Activated T-cell treated with anti-CD3 and anti-CD28 coated beads, Interleukin-2, amount 50 U/mL, for 24 hours (primary cell): ENCODE measurements at places on chromosomes 2 and 18.

GRCh38 chr2:81858998-81859397 lies 1554.4 kb upstream of the LRRTM1 start:
- DNase-seq: no peak

DNA sequence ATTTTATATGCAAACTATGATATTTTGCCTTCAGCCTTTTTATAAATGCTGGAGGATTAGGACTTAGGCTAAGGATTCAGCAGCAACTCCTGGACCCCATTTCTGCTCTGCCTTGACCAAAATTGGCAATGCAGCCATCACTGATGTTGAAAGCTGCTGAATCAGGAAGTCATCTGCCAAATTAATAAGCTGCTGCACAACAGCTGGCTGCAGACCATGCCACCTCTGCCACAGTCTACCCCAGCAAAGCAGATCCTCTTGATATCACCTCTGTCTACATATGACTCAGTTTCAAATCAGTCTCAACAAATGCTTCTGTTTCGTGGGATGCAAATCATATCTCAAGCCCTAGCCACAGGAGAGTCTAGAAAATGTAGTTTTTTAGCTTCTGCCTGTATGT lies 7.1 kb upstream of the SOS1 start:
- DNase-seq: peak; percentile 45

DNA sequence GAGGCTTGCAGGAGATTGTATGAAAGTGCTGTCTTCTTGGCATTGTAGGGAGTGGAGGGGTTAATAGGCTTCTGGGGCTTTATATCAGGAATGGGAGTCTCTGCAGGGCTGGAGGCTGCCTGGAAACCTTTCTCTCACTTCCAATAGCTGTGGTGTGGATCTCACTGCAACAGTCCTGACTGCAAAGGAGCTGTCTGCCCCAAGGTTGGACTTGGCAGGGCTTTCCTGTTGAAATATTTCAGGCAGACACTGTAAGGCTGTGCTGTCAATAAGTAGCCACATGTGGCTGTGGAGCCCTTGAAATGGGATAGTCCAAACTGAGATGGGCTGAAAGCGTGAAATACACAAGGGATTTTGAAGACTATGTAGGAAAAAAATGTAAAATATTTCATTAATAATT lies 399.1 kb upstream of the SPRED2 start:
- no peak for DNase-seq

DNA sequence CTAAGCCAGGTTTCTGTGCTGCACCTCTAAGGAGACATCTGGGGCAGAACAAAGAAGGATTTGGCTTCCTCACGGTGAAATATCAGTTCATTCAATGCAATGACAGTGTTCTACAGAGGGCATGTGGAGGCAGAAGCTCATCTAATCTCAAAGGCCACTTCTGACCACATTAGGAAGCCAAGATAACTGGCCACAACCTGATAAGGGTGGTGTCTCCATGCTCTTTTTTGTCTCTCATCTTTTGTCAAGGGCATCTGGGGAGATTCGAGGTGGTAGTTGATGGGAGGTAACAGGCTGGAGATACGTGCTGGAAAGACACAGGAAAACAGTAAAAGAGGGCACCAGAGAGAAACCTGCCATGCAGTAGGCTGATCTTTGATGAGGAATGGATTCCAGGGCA lies 303.9 kb downstream of the LRATD1 start:
- no peak for DNase-seq

- no peak for DNase-seq
Measured at GRCh38 chr18:71321319-71321718, 1032.5 kb downstream of the SOCS6 start.

DNA sequence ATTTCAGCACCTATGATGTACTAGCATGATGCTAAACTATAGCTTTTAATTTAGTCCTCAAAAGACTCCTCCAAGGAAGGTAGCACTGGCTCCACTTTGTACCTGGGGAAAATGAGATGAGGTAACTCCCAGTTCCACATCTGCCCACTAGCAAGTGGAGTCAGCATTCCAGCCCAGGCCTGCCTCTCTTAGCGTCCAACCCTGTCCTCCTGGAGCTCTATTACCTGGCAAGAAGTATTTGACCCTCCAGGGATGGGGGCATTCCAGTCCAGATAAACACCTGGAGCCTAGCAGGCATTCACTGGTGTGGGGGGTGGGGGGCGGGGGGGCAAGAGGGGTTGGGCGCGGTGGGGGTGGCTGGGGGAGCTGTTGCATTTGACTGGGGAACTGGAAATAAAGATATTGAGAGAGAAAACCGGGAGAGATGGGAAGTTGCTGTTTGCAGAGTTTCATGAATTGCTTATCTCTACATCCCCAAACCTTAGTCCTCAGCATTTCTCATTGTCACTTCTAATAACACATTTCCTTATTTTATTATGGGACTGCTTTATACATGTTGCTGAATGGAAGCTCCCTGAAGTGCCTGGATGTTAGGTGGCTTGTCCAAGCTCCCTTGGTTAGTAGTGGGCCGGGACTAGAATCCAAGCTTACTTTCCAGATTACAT lies 22.0 kb upstream of the FZD5 start:
- no peak for DNase-seq

DNA sequence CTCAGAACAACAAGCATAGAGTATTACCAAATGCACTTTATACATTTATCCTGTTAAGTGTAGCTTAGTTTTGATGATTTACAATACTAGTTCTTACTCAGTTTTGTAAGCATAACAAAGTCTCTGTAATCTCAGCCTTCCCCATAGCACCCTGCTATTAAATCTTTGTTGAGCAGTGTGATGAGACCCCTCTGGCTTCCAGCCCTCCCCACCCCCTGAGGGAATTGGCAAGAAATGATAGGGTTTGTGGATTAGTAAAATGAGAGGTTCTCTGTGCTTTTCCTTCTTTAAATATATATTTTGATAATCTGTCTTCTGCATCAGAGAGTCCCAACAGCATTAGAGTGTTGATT lies 37.2 kb downstream of the ZNF521 start:
- no peak for DNase-seq

GRCh38 chr2:20877960-20878359 lies 55.1 kb upstream of the LDAH start:
- no peak for DNase-seq

- no peak for DNase-seq
Measured at GRCh38 chr2:192932376-192932775, 737.6 kb upstream of the TMEFF2 start.

- no peak for DNase-seq
Measured at GRCh38 chr2:98006378-98006777, 10.6 kb upstream of the TMEM131 start.

DNA sequence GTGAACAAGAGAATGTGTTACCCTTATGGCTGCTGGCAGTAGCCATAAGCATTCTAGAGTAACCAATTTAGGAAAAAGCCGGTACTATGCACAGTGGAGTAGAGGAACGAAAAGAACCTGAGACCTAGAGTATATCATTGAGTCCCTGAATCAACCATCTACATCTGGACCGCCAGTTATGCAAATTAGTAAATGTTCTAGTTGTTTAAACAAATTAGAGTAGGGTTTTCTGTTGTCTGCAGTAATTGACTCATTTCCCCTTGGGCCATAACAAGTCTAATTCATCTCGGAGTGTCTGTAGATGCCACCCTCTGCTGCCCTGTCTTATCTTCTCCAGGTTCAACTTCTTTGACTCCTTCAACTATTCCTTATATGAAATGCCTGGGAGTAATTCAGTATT lies 60.1 kb upstream of the CAPN13 start:
- DNase-seq: no peak

DNA sequence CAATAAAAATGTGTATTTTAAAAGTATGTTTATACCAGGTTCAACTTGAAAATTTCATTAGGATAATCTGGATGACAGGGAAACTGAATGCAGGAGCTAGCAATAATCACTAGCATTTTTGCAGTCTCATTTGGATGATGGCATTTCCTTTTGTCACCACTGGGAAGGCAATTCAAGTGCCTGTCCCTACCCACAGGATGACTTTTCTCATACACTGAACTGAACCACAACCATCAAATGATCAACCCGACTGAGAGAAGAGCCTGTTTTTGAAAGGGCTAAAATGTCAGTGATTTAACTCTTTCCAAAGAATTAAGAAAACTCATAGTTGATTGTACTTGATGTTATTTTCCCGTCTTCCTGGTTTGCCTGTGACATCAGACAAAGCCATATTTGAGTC lies 115.0 kb downstream of the FAM124B start:
- no peak for DNase-seq

GRCh38 chr2:48914477-48915089 lies 159.1 kb upstream of the LHCGR start:
- DNase-seq: no peak

- no peak for DNase-seq
Measured at GRCh38 chr2:9693196-9693491, 62.3 kb upstream of the YWHAQ start.

- DNase-seq: peak; percentile 46
Measured at GRCh38 chr2:46275995-46276394, 21.2 kb upstream of the EPAS1 start.
